ENCODE measurements at places on chromosomes 12 and 14.

DNA sequence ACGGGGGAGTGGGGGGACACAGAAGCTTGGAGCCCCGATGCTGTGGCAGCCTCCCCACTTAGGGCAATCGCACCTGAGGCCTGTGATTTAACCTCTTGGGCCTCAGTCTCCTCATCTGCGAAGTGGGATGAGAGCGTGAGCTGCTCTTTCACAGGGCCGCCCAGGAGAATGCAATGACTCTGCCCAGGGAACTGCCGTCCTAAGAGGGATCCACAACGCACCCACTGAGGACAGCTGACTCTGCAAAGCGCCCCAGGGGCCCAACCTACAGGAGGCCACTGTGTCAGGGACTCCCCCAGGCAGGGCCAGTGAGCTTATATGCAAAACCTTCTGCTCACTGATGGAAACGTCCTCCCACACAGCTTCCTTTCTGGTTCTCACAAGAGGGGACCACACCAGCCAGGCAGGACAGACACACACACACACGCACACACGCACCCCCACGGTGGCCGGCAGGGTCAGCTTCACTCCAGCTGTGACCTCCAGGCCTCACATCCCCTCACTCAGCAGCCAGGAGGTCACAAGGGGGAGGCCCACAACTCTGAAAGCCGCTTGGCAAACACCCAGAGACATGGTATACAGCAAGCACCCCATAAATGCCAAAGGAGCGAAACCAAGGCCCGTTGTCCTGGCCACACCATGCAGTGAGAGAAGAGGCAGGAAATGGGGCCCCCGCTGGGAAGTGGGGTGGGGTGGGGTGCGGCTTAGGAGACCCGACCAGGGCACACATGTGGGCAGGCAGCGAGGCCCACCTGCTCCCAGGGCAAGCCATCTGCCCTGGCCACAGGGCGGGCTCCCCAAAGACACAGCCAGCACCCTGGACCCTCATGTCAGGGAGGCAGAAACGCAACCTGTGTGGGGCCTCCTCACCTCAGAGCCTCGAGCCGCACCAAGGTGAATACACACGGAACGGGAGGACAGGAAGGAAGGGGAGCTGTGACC lies 73.3 kb downstream of the NCOR2 start:
- DNase-seq: no peak

DNA sequence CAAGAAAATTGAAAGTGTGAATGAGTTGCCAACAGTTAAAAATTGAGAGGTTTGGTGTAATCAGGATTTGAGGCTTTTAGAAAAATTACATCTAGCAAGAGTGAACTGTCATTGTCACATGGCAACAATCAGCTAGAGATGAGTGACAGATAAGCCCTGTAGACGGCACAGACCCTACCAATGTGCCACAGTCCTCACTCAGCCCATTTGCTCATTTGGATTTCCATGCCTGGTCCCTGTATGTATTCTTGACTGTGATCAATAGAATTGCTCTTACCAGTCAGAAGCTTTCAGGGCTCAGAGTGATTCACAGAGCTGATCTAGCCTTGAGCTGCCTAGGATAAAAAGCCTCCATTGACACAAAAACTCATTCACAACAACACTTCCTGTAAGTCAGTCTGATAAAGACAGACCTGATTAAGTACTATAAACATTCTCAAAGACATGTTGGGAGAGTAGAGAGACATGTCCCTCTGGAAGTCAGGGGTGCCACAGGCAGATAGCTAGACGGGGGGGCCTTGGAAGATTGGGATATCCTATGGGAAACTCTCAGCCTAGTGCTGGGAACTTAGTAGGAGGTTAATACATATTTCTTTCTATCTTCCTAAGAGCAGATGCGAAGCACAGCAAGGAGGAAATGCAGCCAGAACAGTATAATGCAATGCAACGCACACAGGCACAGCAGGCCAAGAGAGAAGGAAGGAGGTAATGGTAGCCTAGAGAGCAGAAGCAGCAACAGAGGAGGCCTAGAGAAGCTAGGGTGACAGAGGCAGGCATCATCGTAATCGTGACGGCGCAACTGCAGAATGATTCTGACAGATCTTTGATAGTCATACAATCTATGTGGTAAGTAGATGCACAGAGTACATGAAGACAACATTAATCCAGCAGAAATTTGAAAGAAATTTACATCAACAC lies 2.0 kb upstream of the PELI2 start:
- no peak for DNase-seq

- DNase-seq: no peak
These were observed 4.5 kb downstream of the NOP2 start for GRCh38 chr12:6563448-6564050.

GRCh38 chr12:101967506-101967905 lies 90.1 kb downstream of the DRAM1 start:
- DNase-seq: no peak

GRCh38 chr12:54840244-54840865 lies 14.0 kb upstream of the MUCL1 start:
- DNase-seq: no peak

DNA sequence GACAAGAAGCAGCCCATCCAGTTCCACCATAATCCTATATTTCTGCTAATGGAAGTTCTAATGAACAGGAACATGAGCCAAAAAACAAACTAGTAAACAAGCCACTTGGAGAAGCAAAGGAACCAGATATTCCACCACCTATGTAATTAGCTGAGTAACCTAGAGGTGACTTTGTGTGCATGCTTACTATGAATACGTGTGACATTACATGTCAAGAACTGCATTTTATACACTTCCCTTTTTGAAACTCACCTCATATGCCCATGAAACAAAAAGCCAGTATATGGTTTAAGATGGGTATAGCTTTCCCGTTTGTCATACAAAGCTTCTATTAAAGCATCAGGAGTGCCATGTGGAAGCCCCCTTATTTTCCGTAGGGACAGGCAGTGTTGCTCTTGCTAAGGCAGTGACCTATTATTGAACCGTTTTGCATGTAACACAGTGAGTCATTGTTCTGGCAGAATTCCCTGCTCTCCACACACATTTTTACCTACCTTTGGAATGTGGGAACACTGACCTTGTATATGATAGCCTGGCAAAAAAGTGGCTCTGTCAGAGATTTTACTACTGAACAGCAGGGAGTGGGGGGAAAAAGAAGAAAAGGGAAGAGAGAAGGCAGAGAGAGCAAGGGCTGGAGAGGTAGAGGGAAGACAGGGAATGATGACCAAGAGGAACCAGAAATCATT lies 34.8 kb upstream of the FRMD6 start:
- DNase-seq: no peak

DNA sequence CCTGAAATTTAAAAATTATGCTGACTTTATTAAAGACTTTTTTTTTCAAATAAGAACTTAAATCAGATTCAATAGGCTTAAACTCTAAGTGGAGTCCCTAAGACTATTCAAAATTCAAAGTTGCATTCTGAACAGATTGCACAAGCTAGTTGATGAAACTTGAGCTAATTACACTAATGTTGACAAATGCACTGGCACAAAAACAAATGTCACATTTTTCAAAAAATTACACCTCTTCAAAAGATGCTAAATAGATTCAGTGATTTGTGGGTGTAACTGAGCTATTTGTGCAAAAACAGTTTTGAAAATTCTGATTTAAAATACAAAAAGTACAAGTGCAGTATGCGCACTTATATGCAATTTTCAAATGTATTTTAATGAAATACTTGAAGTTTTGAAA lies 205.4 kb downstream of the RERGL start:
- DNase-seq: no peak

DNA sequence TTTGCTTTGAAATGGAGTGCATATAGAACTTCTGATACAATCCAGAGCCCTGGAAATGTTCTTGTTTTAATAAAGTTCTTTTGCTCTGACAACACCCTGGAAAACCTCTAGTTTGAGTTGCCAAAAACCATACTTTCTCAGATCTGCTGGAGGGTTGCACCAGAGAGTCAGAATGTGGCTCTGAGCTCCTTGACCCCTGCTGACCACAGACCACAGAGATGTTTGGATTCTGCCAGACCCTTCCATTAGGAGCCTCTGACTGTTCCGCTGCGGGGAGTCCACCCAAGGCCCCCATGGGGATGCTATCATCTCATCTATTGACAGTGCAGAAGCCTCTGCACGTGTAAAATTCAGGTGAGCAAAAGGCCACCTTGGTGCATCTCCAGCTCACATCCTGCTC lies 332.6 kb downstream of the GLT1D1 start:
- no peak for DNase-seq

- DNase-seq: no peak
These were observed 523 bp upstream of the SLC6A15 start for GRCh38 chr12:84913129-84913515.

DNA sequence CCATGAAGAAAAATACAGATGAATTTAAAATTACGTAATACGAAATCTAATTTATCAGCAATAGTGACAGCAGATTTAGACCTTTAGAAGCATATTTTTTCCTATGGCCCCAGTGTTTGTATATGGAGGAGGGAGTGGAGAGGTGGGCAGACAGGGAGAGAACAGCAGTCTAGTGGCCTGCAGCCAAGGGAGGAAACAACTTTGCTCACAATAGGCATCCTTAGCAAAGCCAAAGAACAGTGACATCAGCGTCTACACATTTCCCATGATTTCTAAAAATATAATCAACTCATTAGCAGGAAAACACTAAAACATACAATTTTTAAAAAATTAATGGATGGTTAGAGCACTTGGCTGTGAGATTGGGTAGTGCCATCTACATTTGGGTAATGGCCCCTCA lies 622.6 kb upstream of the ATP2B1 start:
- DNase-seq: no peak

DNA sequence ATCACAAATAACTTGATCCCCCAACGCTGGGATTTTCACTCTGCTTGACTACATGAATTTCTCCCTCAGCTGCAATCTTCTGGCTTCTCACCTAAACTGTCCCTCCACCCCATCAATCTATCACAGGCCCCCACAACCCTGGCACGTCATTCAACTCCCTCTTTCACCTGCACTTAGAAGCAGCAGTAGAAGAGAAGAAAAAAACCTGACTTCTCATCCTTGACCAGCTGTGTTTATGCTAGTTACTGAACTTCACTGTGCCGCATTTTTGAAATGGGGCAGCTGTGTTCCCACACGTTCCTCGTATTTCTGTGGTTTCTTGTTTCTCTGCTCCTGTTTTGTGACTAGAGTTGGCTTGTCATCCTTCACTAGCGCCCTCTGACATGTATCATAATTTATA lies 35.0 kb downstream of the ITPR2 start:
- no peak for DNase-seq

DNA sequence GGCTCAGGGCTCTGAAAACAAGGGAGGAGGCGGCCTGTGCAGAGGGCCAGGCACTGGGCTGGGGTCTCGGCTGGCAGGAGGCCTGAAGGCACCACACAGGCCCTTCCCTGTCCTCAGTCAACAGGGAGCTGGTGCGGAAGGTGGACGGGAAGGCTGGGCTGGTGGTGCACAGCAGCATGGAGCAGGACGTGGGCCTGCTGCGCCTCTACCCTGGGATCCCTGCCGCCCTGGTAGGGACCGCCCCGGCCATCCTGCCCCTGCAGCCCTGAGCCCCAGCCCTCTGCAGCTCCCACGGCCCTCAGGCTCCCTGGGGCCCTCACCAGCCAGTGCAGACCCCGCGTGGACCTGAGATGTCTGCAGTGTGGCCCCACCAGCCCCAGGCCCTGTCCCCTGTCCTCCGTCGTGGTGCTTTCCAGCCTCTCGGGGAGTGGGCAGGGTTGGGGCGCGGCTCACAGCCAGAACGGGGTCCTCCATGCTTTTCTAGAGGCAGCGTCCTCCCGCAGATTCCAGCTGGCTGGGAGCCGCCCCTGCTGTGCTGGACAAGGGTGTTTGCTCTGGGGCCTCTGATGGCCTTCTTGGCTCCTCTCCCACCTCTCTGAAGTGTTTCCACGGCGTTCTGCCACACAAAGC lies 18.1 kb downstream of the ASPG start:
- DNase-seq: no peak

DNA sequence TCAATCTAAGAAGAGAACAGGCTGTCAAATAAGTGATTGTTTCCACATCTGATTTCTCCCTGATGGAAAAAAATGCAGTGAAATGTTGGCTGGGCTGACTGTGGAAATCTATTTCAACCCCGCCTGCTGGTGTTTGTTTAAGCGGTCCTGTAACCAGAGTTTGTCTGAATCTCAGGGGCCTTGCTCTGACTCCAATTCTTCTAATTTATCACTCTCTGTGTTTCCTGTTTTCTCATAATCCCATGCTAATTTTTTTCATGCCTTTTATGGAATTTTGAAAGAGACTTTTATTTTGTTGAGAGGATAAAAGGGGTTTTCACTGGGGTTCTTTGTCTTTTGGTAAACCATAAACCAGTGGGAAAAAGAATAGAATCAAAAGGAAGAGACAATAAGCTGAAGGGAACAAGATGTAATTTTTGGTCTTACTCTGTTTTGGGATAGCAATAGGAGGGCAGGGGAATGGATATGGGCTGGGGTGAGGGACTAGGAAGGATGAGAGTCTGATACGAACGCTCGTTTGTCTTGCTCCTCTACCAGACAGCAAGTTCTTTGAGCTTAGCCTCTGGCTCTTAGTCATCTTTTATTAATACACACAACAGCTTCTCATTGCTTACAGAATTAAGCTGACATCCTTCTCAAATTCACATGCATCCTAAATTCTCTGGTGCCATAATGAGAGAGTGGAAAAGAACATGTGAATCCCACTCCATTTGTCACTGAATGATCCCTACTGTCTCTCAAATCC lies 8.0 kb upstream of the MGP start:
- no peak for DNase-seq

GRCh38 chr12:105504286-105504685 lies 173.8 kb downstream of the C12orf75 start:
- no peak for DNase-seq

- no peak for DNase-seq
These were observed 224.5 kb downstream of the VRK1 start for GRCh38 chr14:97021571-97022168.

DNA sequence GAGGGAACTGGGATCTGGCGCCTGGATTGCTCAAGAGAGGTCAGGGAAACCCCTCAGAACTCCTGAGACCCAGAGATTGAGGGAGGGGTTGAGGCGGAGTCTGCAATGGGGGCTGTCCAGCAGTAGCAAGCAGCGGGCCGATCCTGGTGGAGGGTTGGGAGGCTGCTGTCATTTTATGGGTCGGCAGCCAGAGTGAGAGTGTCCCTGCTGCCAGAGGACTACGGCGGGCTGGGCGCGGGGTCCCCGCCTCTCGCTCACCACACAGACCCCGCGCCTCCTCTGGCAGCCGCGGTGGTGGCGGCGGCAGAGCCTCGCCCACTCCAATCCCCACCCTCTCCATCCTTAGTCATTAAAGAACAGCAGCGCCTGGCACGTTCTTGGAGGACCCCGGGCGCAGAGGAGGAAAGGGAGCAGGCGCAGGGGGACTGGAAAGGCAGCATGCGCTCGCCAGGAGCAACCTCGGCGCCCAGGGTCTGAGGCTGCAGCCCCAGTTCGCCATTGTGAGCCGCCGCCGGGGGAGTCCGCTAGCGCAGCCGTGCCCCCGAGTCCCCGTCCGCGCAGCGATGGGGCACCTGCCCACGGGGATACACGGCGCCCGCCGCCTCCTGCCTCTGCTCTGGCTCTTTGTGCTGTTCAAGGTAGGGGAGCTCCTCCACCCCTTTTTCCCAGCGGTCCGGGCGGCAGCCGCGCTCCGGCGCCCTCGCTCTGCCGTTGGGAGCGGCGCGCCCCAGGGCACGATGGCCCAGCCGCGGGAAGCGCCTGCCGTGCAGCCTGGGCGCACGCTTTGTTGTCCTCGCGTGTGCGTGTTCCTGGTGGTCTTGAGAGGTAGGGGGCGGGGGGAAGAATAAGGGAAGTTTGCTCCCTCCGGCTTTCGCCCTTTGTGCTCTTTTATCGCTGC lies at the start of gene PTPRO:
PTPRO (plus strand) TSS at position 345 of the 898 bp plus-strand sequence.
- no peak for DNase-seq

All from stimulated activated CD4-positive, alpha-beta T cell treated with anti-CD3 and anti-CD28 coated beads, Interleukin-1b, Interleukin-23, amount 100 ng/mL, for 1 hour (primary cell).